Transverse colon (tissue), 4 donors: ENCODE measurements at places on chromosomes 5 and 9.
A peak's percentile ranks its signal among the peaks of the same experiment; 100 is the strongest.

DNA sequence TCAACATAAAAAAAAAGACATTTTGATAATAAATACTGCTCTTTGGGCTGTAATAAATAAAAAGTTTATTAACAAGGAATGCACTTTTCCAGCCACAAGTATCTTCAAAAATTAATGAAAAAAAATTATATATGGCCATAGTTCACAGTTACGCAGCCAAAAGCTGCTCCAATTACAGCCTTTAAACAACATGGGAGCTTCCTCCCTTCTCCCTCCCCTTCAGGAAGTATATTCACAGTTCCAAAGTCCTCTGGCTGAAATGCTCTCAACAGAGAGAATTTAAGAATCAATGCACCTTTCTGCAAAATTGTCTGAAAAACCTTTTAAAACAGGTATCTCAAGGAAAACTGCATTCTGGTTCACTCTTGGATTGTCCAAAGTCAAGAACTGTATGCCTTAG lies 5.9 kb downstream of the PLK2 start:
- no peak for DNase-seq

DNA sequence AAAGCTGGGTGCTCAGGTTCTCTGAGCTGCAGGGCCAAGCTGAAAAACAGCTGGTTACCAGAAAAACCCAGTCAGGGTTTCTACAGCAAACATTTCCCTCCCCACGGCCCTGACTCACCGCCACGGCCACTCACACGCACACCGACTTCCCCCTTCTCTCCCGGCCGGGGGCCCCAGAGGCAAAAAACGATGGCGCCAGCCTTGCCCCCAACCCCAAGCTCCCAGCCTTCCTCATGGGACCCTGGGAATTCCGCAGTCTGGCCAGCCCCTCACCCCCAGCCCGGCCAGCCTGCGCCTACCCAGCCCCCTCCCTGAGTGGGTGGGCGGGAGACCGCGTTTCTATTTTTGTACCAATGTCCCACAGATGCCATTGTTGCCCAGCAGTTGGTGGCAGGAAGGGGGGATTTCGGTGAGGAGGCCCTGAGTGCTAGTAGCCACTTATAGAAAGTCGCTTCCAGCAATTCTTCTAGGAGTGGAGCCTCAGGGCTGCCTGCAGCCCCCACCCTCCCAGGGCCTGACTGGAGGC lies 18.4 kb downstream of the ENG start:
- peak; percentile 47 for DNase-seq

- no peak for DNase-seq
These were observed 90.6 kb downstream of the CNTLN start for GRCh38 chr9:17225407-17225806.

GRCh38 chr9:118751077-118751847 lies 618.0 kb downstream of the BRINP1 start:
- DNase-seq = no peak

DNA sequence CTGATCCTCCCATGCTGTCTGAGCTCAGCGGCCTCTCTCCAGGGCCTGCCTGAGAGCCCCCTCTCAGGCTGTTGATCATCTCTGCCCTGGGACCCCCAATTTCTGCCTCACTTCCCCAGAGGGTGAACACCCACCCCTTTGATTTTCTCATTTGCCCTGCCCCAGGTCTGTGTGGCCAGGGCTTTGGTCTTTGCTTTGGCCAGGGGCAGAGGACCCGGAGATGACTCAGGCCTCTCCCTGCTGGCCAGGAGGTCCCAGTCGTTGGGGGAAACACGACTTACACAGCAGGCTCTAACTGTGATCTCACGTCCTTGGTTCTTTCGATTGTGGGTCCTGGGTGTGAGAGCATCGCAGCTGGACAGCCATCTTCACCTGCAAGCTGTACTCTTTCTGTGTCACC lies 1.1 kb upstream of the ADAMTS2 start:
- DNase-seq = no peak

DNA sequence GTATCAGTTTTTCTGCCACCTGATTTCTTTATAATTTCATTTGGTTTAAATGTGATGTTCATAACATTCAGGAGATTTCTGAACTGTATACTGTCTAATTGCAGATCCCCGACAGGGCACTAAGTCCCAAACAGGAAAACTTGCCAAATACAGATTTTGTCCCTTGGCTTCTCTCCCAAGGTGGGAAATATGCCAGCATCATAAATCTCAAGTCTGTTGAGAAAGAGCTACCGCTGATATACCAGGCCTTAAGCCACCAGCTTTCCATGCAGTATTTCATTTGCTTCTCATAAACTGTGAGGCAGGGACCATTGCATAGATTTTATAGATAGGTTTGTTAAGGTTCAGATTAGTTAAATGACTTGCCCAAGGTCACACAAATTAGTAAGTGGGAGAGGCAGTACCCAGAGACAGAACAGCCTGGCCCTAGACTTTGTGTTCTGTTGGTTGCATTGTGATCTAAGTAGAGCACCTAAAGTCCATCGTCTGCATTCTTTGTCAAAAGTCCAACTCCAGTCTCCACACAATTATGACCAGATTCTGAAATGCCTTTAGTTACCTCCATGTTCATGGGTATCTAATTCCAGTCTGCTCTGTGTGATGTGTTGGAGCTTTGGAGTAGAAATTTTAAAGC lies 16.2 kb downstream of the GPR21 start:
- DNase-seq = peak; percentile 38

DNA sequence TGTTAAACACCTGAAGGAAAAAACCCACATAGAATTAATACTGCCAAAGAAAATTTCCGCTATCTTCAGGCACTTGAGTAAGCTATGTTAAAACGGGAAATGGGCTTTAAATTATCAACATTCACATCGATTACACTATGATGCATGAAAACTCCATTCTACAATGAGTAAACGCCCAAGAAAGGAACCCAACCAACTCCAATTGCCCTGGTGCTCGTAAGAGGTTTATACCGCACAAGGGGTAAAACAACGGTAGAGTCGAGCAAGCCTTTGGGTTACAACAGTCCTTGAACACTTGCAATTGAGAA lies 1.0 kb downstream of the AGTPBP1 start:
- no peak for DNase-seq

GRCh38 chr9:19404283-19405075 lies 4.3 kb upstream of the ACER2 start:
- no peak for DNase-seq

GRCh38 chr9:90180381-90180780 lies 462.2 kb downstream of the DIRAS2 start:
- no peak for DNase-seq

DNA sequence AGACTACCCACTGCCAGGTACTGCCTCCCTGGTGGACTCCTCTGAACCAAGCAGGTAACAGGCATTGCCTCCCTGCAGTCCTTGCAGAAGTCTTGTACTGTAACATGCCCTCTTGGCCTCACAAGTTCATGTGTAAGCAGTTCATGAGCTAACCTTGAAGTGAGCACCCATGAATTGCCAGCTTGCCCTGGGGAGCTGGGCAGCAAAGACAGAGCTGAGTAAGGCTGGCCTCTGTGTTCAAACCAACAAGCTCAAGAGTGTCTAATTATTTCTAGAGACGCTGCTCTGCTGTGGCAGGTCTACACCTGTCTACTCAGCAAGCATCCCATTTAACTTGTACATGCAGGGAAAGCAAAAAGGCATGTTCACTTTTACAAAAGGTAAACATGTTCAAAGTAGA lies 113.5 kb downstream of the FEM1C start:
- DNase-seq = no peak

DNA sequence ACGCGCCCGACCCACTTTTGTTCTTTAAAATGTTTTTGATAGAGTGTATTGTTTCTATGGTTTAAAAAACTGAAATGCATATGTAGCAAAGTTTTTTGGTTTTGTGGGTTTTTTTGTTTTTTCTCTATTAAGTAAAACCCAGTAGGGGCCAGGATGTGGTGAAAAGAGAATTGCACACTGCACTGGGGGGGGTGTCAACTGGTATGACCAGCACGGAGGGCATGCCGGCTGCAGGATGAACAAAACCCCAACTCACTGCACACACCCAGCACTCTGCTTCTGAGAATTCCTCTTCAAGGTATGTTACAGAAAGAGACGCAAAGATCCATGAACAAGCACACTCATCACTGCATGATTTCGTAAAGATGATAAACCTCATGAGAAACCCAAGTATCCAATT lies 75.0 kb downstream of the STK10 start:
- peak; percentile 53 for DNase-seq

- peak; percentile 51 for DNase-seq
These were observed 11.1 kb upstream of the S100Z start for GRCh38 chr5:76838481-76839261.

GRCh38 chr5:115180165-115180709 lies 10.5 kb upstream of the TRIM36 start:
- peak; percentile 46 for DNase-seq

DNA sequence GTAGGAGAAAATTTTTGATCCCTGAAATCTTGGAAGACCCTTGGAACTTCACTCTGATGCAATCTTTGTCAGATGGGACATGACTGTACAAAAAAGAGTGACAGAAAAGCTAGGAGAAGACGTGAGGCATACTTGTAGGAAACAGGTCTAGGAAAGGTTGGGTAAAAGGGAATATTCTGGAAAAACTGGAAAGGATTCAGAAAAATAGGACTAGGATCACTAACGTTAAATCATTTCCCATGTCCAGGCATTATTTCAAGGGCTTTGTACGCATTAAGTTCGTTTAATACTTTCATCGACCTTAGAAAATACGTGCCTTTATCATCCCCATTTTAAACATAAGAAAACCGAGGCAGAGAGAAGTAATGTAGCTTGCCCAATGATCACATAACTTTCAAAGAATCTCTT lies 2.9 kb downstream of the ALDH1A1 start:
- DNase-seq = no peak

- peak; percentile 79 for DNase-seq
These were observed 22.3 kb upstream of the HMCN2 start for GRCh38 chr9:130243015-130243881.

DNA sequence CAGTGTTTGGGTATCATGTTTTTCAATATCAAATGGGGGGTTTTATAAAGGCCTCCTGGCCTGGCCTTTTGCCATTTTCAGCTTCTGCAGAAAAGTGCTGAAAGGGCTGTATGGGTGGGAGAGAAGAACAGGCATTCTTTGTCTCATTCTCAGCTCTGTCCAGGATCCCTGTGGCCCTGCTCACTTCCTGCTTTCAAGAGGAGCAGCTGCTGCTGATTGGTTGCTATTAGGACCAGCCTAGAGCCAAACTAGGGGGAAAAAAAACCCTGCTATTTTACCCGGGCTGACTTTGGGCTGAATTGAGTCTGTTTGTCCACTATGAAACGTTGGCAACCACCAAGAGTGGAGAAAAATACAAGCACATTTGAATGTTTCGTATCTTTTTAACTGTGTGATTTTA lies 117.1 kb downstream of the CMYA5 start:
- no peak for DNase-seq

DNA sequence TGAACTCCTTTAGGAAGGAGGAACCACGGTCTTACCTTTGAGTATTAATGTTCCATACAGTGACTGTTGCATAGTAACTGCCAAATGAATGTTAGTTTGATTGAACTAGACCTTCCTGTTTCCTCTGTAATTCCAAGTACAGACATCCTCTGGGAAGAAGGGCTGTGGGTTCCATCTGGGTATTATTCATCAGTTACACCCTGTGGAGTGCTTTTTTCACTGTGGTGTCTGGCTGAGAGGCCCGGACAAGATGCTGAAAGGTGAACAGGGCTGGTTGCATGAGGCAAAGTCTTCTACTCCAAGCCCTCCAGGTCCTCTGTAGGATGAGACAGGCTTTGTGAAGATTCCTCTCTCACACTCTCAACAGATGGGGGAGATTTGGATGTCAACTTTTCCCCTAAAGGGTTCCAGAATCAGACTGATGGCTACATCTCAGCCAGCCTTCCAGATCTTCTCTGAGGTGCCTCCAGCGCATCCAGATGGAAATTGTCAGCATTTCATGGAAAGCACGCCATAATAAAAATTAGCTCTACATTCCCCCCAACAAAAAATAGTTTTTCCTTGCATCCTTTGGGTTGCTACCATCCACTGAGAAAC lies 230.9 kb downstream of the GAS1 start:
- no peak for DNase-seq

- no peak for DNase-seq
These were observed 95.0 kb downstream of the APBA1 start for GRCh38 chr9:69577123-69577522.

DNA sequence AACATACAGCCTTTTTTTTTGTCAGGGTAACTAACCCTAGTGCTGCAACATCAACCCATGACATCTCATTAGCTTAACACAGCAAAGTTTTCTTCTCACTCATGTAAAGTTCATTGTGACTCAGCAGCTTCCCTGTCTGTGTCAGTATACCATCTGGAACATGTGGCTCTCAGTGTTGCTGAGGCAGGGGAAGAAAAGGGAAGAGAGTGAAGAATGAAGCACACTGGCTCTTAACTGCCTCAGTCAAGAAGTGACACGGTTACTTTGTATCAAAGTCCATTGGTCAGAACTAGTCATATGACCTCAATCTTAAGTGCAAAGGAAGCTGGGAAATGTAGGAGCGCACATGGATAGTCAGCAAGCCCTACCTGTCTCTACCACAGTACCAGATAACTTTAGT lies 185.0 kb upstream of the ELL2 start:
- DNase-seq = no peak

DNA sequence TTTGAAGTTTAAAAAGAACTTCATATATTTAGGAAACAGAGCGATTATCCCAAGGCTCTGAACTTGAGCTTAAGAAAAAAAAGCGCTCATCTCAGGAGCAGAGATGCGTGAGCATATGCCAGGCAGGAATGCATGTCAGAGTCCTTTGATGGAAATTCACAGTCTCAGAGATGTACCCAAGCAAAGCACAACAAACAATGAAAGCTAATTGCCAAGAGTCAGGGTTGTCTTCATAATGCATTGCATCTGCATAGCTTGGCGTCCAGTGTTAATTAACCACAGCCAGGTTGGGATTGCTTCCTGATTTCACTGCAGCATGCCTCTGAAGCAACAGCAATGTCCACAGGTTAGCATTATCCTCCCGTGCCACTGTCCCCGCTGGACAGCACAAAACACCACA lies 907.0 kb upstream of the DMAC1 start:
- no peak for DNase-seq

DNA sequence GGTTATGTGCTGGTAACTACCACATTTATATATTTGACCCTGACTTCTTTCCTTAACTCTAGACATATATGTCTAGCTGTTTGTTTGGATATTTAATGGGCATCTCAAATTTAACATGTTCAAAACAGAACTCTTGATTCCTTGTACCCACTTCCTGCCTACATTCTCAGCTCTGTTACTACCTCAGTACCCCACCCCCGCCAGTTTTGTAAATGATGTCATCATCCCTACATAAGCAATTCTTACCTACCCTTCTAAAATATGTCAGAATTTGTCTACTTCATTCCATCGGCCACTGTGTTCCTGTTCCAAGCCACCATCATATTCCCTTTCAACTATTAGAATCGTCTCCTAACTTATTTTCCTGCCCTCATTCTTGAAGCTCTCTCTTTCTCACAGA lies 4.8 kb downstream of the RAD50 start:
- no peak for DNase-seq

DNA sequence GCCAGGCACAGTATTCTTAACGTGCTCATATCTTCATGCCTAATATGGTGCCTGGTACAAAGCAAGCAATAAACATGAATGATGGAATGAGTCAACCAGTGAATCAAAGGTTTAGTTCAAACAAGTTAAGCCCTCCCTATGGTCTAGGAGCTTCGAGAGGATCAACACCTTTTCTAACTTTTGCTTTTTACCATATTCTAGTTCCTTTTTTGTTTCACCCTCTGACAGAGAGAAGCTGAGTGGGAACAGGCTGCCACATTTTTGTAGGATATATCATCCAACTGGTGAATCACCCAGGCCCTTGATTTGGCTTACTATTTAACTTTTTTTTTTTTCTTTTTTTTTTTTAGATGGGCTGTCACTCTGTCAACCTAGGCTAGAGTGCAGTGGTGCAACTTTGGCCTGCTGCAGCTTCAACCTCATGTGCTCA lies 39.3 kb upstream of the TNC start:
- DNase-seq = no peak
